ENCODE measurements at places on chromosomes 7 and 10.

- no peak for DNase-seq
Measured at GRCh38 chr7:123682690-123683089, 27.0 kb downstream of the LMOD2 start.

DNA sequence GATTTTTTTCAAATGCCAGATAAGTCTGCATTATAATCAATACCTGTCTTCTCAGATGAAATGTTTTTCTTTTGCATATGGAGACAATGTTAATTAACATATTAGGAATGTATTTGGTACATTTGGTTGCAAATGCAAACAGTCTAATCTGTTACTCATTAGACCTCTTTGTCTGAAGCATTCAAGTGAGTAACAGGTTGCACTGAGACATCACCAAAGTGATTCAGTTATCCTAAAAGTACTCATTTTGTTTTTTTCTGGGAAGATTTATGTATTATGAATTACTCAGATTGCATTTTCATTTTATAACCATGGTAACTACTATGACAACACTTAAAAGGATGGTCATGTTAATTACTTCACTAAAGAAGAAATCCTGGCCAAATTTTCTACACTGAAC lies 513.6 kb downstream of the HTR7 start:
- DNase-seq = no peak

GRCh38 chr10:101393378-101393777 lies 39.4 kb downstream of the BTRC start:
- DNase-seq = no peak

GRCh38 chr7:34840176-34840785 lies 182.3 kb downstream of the NPSR1 start:
- no peak for DNase-seq

- no peak for DNase-seq
Measured at GRCh38 chr10:28363376-28363775, 60.5 kb upstream of the MPP7 start.

- DNase-seq = no peak
Measured at GRCh38 chr7:120856621-120857352, 1.2 kb downstream of the TSPAN12 start.

GRCh38 chr7:107596881-107597581 lies 17.0 kb downstream of the BCAP29 start:
- no peak for DNase-seq

DNA sequence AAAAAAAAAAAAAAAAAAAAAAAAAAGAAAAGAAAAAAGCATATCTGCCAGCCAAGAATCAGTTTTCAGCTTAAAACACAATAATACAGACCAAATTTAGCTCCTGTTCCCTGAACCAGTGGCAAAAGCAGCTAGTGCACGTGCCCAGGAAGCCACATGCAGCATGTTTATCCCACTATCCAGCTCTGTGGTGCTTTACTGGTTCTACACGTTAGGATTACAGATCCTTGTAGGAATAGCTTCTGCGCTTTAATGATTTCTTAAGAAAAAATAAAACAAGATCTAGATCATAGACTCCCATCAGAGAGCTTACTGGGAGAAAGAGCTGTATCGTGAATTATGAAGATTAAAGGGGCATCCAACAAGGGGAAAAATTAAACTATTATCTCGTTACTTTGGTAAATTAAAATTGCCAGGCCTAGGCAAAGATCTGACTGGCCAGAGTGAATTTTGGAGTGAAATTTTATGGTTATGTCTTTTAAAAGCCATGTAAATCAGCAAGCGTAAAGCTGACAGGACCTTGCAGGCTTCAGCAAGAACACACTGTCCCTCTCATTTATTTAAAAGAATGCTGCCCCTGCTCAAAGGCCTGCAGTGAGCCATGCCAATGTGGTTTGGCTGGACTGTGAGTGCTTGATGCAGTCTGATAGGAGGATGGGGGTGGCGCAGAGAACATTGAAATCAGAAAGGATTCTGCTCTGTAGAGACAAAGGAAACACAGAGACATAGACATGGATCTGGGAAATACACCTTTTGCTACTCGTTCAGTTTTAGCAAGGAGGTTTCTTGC lies 177.3 kb upstream of the PHYHIPL start:
- no peak for DNase-seq

GRCh38 chr10:29344073-29344820 lies 55.4 kb downstream of the LYZL1 start:
- no peak for DNase-seq

DNA sequence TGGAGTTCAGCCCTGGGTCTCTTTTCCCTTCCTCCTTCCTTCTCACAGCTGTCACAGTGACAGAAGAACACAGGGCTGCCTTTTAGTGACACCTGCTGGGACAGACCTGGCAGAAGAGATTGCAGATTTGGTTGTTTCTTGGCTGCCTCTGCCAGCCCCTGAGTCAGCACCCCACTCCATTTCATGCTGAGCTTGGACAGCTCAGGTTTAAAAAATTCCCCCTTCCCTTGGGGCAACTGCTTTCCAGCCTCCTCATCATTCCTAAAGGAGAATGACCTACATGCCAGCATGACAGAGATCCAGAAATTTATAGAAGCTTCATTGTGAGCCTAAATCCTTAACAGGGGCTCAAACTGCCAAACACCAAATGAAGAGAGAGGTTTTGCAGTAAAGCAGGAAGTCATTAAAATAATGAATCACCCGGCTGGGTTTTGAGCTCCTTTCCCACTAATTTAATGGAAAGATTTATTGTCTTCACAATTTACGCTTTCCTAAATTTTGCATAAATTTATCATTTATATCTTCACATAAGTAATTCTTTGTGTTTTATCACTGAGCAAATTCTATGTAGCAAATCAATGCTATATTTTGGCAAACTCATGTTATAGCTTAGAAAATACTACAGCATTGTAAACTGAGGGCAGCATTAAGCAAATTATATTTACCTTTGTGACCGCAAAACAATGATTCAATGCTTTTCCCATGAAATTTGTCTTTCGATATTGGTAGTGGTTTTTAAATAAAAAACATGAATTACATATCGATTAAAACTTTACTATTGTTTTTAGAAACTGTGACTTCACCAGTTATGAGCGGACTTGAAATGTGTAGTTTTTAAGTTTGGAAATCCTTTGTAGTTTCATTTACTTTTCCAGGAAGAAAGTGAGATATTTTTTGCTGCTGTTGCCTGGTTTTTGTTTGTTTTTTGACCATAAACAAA lies 399.5 kb upstream of the ANKRD30A start:
- DNase-seq = no peak

GRCh38 chr7:142168746-142169145 lies 57.2 kb downstream of the MGAM2 start:
- no peak for DNase-seq

- DNase-seq = no peak
Measured at GRCh38 chr7:107505997-107506673, 36.3 kb downstream of the GPR22 start.

DNA sequence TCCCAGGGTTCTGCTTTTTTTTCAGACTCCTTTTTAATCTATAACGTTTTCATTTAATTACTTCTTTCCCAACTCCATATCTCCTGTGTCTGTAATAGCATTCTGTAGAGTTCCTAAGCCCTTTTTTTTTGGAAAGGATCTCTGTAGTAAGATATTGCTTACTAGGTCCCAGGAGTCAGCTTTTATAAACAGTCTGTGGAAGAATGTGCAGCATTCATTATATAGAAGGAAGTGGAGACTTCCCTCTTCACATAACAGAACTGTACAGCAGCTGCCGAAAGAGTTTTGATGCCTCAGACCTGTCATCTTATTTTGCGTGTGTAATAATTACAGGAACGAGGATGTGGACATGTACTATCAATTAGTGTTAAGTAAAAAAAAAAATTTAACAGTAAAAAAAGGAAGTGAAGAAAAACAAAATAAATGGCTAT lies 7.4 kb upstream of the STEAP4 start:
- no peak for DNase-seq

DNA sequence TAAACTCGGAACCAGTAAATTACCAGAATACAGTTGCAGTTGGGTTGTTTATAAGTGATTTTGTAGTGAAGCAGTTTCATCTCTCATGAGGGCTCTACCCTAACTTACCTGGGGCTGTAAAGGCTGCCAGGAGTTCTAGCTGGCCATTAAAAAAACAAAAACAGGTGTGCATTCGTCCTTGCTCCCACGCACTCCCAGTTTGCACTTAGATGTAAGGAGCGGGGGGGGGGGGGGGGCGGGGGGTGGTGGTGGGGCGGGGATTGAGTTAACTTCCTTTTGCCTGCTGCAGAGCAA lies 2.3 kb upstream of the PFKFB3 start:
- DNase-seq = no peak

GRCh38 chr10:116886772-116887171 lies 37.5 kb downstream of the ENO4 start:
- DNase-seq = no peak

DNA sequence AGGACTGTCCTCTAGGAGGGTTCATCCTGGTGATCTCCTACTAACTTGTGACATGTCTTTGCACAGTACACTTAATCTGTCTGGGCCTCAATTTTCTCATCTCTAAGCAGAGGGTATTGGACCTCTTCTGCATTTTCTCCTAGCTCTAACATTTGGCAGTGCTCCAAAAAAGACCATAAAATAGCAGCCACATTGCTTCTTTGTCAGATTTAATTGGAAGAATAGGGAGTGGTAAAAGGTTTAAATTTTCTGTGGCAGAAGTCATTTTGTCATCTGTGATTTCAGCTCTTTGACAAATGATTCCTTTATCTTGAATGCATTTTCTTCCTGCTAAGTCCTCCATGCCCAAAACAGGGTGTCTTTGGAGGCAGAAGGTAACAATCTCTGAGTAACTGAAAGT lies 289.9 kb upstream of the LRGUK start:
- DNase-seq = no peak

GRCh38 chr10:91194497-91195179 lies 25.8 kb upstream of the PCGF5 start:
- DNase-seq = no peak

- no peak for DNase-seq
Measured at GRCh38 chr10:21135023-21135931, 238.2 kb upstream of the NEBL start.

DNA sequence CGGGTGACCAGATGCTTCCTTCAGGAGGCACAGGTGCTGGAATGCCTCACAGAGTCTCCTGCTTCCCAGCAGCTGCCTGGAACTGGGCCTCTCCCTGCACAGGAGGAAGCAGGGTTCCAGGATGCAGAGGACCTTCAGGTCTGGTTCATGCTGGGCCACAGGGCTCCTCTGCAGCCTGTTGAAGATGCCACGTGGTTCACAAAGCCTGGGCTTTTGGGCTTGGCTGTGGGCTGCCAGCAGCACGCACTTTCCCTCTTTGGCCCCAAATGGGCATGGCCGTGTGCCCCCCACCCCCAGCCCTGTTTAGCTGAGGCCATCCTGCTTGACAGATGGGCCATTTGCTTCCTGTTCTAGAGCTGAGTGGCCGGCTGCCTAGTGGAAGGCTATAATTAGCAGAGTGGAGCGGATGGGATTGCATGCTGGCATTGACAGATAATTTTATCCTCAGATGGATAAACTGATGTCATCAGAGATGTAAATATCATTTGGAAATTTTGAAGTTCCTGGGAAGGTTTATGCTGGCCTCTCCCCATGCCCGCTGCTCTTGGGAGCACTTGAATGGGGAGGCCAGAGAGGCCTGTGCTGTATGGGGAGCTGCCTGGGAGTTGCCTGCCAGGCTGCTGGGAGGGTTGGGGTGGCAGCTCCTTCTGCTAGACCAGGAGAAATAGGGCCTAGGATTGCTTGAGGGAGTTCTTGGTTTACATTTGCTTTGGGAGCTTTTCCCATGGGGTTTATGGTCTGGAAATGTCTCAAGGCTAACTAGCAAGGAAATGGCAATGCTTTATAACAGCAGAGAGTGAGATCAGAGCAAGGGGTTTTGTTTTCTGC lies 28.2 kb downstream of the TSPAN15 start:
- no peak for DNase-seq

- no peak for DNase-seq
Measured at GRCh38 chr7:123539871-123540270, 5.5 kb upstream of the IQUB start.

GRCh38 chr7:156751319-156751718 lies 110.7 kb downstream of the RNF32 start:
- no peak for DNase-seq

DNA sequence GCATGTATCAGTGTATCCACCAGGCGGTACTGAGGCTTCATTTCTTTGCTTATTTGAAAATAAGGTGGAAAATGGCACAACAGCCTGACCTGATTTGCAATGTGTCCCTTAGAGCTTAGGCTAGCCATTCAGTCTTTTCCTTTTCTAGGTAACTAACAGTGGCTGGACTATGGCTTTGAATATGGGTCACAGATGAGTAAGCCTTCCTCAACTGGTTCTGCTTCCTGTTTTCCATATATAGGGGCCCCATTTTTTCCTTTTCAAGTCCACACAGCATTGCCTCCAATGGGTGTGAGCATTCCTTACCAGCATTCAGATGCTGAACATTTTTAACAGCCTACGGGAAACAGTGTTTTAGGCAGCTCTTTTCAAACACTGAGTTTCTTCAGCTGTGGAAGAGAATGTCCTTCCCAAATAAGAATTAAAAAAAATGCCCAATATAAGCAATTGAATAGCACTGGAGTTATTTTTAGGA lies 3.9 kb upstream of the ITGB1 start:
- DNase-seq = no peak

- DNase-seq = no peak
Measured at GRCh38 chr7:50400114-50400513, 50.0 kb downstream of the FIGNL1 start.

DNA sequence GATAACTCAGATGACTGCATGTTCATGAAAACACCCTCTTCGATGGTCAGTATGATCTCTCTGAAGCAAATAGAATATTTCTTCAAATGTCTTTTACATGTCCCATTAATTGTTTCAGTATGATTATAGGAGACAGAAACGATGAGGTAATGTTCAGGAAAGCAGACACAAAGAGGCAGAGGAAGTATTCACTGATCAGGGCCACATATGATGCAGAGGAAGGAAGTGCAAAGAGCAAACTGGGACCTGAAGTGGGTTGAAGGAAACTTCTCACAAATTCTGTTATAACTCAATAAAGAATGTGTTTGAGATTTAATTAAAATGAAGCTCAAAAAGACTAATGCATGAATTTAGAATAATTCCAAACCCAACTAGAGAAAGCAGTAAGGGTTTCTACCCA lies 70.5 kb downstream of the TES start:
- DNase-seq = no peak

DNA sequence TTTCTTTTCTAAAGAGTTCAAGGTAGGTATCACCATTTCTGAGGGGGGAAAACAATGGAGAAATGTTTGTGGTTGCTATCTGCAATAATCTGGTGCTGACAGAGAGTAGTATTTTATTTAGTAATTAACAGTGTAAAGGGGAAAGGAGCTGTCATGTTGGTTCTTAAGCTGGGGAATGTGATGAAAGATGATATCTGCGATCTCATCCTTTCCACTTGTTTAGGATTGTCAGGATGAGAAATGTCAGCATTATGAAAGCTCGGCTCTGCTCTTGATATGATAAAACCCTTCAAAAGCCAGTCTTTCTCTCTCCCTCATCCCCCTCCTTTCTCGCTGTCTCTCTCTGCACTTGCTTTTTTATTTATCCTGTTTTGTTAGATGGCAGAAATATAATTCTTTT lies 106.1 kb downstream of the POU6F2 start:
- no peak for DNase-seq

DNA sequence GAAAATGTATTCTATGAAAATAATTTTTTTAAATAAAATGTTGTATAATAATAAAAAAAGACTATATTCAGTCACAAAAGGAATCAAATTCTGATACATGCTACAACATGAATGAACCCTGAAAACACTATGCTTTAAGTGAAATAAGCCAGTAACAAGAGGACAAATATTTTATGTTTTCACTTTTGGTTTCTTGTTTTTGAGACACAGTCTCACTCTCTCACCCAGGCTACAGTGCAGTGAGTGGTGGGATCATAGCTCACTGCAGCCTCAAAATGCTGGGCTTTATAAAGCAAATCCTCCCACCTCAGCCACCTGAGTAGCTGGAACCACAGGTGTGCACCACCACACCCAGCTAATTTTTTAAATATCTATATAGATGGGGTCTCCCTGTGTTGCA lies 64.2 kb downstream of the CNOT4 start:
- no peak for DNase-seq
